ENCODE measurements at places on chromosomes 11 and 22.

GRCh38 chr11:2673250-2673610, 26.6 kb downstream of the KCNQ1OT1 start:
- no peak for DNase-seq

- no peak for DNase-seq
Measured at GRCh38 chr11:119634301-119634700, 94.7 kb downstream of the NECTIN1 start.

GRCh38 chr11:10257478-10257877, 36.5 kb downstream of the SBF2 start:
- no peak for DNase-seq

- no peak for DNase-seq
Measured at GRCh38 chr11:116138280-116138679, 634.1 kb upstream of the CADM1 start.

DNA sequence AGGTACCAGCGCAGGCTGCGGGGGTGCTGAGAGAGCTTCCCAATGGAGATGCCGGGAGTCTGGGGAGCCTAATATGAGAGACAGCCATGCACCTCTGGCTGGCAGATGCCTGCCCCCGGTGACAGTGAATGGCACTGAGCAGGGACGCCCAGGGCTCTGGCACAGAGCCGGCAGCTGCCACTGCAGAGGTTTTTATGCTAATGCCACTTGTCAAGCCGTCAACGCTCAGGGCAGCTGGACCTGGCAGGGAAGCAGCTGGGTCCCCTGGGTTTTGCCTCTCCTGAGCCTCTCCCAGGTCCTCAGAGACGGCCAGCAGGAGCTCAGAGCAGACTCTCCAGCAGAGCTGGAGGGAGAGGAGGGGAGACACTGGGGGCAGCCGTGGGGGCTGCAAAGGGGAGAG, 573.6 kb downstream of the BUD13 start:
- DNase-seq: peak; percentile 84

- no peak for DNase-seq
Measured at GRCh38 chr22:45799291-45799690, 127.7 kb downstream of the ATXN10 start.

GRCh38 chr11:121665206-121665838, 212.6 kb upstream of the SORL1-AS1 start:
- peak; percentile 51 for DNase-seq

DNA sequence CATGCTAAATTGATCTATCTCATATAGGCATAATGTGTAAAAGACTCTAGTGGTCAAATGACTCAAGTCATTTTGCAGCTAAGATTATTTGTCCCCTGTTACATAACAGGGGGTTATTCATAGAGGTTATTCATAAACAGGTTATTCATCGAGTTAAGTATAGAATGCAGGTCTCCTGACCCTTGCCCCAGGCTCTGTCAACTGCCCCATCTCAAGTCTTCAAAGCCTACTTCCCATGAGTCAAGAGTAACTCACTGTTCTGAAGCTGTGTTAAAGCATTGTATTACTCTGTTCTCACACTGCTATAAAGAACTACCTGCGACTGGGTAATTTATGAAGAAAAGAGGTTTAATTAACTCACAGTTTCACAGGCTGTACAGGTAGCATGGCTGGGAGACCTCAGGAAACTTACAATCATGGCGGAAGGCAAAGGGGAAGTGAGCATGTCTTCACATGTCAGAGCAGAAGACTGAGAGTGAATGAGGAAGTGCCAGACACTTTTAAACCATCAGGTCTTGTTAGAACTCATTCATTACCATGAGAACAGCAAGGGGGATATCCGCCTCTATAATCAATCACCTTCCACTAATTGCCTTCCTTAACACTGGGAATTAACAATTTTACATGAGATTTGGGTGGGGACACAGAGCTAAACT, 226.2 kb upstream of the BLID start:
- DNase-seq: no peak

DNA sequence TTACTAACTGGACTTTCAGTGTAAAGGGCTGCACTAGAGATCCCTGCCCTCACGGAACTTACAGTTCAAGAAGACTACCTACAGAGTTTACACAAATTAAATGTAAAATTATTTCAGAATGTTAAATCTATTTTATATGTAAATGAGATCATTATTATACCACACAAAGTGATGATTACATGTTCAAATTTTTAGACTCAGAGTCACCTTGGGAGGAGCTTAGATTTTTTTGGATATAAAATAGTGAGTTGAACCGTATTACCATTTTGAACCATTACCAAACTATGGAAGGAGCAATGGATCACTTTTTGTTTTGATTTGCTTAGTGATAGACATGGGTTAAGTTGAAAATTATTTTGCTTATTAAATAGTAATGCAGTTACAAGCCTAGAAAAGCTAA, 1.6 kb downstream of the IPO7 start:
- no peak for DNase-seq

GRCh38 chr11:134755535-134755934, 343.5 kb upstream of the B3GAT1 start:
- no peak for DNase-seq

DNA sequence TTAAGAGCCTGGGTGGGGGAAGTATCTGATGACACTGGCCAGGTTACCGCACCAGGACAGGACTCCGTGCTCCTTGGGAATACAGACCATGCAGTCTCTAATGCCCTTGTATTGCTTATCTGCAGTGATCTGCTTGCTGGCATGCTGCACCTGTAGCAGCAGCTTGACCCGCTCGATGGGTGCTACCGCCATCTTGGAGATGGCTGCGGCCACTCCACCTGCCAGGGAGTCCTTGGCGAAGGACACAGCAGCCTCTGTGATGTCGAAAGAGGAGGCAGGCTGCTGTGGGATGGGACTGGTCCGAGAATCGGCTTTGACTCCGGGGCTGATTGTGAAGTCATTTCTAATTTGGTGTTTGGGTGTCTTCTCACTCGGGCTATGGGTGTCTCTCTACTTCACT, 3.1 kb downstream of the WBP2NL start:
- DNase-seq: no peak

- DNase-seq: no peak
Measured at GRCh38 chr11:85948884-85949283, 93.7 kb downstream of the CCDC83 start.

DNA sequence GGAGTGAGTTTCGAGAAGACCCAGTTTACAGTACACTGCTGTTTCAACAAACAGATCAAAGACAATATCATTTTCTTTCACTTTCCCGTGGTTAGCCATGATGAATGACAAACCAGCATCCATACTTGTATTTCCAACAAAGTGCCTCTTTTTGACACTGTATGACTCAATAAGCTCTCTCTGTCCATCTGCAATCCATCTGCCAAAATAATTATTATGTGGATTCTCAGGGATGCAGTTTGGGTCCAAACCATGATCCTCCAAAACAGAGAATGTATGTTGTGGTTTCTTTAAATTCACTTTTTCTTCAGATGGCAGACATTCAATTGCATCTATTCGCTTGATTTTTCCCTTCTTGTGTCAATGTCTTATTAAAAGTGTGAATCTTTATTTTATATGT, 37.8 kb upstream of the RASD2 start:
- DNase-seq: no peak

All from NCI-H2081 (cell line).